Activated T-cell treated with anti-CD3 and anti-CD28 coated beads, Interleukin-2, amount 50 U/mL, for 48 hours (primary cell): ENCODE measurements at places on chromosomes 5 and 9.

DNA sequence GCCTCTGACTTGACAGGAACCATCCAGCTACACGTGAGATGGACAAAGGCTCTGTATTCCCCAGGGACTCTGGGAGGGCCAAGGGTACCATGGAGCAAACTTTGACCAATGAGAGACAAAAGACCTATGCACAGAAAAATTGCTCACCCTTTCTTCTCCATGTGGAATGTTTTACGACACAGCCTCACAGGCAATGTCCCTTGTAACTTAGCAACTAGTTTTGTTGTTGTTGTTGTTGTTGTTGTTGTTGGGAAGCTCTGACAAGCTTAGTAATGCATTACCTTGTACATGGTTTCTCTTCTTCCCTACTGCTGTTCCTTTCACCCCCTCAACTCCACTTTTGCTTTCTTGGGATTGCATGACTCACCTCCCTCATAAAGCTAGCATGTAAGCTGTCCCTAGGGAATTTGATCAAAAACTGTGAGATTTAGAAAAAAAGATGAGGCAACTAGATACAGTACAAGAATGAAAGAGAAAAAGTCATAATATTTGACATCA lies 550.9 kb downstream of the RAB3C start:
- no peak for DNase-seq

DNA sequence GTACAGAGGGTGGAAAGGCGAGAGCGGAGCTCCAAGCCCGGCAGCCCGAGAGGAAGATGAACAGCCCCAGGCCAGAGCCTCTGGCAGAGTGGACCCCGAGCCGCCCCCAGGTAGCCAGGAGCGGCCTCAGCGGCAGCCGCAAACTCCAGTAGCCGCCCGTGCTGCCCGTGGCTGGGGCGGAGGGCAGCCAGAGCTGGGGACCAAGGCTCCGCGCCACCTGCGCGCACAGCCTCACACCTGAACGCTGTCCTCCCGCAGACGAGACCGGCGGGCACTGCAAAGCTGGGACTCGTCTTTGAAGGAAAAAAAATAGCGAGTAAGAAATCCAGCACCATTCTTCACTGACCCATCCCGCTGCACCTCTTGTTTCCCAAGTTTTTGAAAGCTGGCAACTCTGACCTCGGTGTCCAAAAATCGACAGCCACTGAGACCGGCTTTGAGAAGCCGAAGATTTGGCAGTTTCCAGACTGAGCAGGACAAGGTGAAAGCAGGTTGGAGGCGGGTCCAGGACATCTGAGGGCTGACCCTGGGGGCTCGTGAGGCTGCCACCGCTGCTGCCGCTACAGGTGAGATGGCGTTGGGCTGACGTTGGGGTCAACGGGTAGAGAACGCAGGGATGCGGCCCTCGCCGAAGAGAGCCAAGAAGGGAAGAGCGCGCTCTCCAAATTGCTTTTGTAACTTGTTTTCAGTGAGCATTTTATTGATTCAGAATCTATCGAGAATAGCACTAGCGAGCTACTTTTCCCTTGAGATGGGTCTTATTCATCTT lies at the start of gene PTGER4:
TSS of gene PTGER4 (plus strand) at position 3 of the 769 bp plus-strand sequence. CDS start 1,079 bp downstream, outside the sequence.
- no peak for DNase-seq

GRCh38 chr5:1824903-1825841 lies 24.0 kb downstream of the NDUFS6 start:
- no peak for DNase-seq

DNA sequence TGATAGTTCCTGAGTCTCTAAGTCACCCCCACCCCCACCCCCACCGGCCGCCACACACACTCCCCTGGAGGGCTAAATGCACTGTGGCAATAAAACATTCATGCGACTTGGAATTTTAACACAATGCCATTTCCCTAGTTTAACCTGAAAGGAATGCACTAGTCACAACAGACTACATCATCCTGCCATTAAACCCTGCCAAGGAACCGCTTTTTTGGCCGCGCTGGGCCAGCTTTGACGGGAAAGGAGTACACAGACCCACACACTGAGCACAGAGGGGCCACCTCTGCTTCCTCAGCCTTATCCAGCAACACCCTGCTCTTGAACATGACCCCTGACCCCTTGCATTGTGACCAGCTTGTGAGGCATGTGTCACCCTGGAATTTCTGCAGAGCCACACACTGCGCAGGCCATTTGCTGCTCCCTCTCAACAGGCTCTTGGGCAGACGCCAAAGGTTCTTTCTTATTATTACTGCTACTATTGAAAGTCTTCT lies 165.3 kb downstream of the BNC2 start:
- DNase-seq = no peak

DNA sequence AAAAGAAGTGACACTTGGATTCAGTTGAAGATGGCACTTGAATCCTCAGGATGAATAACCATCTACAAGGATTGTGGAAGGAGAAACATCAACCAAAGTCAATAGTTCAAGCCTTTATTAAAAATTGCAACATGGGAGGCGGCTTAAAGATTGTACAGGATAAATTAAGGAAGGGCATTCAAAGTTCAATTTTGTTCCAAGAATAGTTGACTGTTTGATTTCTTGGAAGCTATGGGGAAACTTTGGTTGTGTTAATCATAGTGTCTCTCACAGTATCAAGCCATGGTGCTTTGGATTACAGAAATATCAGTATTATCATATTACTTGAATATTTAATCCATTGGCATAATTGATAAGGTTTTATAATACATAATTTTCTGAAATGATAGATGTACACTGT lies 1844.3 kb downstream of the MAT2B start:
- no peak for DNase-seq

- DNase-seq = no peak
These were observed 120.6 kb downstream of the TTLL11 start for GRCh38 chr9:121972501-121972981.

- no peak for DNase-seq
These were observed 55.6 kb downstream of the EHMT1 start for GRCh38 chr9:137674307-137674975.

- DNase-seq = peak; percentile 52
These were observed 1.0 kb downstream of the SET start for GRCh38 chr9:128689820-128690683.

DNA sequence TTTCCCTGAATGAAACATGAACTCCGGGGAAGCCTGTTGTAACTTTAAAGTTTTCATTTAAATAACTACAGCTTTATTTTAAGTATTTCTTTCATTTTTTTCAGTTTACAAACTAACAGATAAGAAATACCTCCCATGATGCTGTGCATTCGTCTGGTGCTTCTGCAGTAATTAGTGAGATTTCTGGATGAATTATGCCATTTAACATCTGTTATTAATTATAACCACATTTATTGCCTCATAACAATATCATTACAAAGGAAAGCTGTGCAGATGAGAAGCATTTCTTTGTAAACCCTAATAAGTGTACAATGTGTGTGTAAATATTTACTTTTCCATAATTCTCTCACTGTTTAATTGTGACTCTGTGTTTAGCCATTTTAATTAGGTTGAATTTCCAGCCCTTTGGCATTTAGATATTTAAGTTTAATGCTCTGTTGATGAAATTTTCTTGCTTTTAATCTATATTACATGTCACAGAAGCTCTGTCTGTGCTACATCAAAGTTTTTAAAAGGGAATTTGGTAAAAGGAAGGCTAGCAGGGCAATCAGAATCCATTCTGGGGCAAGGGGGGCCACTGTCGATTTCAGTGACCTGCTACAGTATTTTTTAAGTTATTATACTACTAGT lies 418.0 kb downstream of the SPATA31D1 start:
- no peak for DNase-seq

DNA sequence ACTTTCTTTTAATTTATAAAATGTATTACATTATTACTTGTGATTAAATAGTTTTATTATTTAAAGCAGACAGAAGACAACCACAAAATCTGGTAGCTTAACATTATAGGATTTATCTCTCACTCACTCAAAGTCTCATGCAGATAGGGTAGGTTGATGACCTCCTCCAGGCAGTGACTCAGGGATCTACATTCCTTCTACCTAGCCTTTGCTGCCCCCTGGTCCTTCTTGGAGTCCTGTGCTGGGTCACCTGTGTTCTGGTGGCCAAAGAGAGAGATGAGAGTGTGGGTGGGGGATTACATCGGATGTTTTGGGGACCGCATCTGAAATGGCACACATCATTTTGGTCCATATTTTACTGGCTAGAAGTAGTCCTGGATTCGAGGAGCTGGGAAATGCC lies 95.7 kb upstream of the CTSL start:
- DNase-seq = no peak

DNA sequence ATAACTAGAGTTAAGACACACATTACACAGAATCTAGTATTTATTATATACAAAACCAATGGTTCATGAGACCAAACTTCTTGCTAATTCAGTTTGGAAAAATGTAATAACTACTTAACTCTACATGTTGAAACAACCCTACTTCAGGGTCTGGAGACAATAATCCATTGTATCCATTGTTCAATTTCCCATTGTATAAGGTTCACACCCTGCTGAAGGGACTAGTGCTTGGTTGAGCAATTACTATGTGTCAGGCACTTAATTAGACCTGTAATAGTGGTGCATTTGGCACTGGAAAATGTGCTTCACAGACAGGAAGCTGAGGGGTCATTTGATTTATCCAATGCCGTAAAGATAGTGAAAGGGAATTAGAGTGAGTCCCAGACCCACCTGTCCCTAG lies 114.3 kb upstream of the PAPPA start:
- DNase-seq = no peak

GRCh38 chr5:17067657-17068392 lies 131.7 kb upstream of the MYO10 start:
- DNase-seq = no peak

GRCh38 chr9:29456940-29457339 lies 1883.7 kb upstream of the C9orf72 start:
- no peak for DNase-seq

GRCh38 chr5:140246378-140247122 lies 56.4 kb downstream of the PFDN1 start:
- no peak for DNase-seq

- DNase-seq = no peak
These were observed 16.9 kb upstream of the COL5A1 start for GRCh38 chr9:134624621-134625181.

- DNase-seq = no peak
These were observed 8.0 kb downstream of the PDGFRB start for GRCh38 chr5:150147670-150148069.

GRCh38 chr5:95704150-95704549 lies 21.4 kb upstream of the SPATA9 start:
- DNase-seq = no peak

GRCh38 chr5:160348080-160348479 lies 22.3 kb downstream of the C1QTNF2 start:
- DNase-seq = no peak

DNA sequence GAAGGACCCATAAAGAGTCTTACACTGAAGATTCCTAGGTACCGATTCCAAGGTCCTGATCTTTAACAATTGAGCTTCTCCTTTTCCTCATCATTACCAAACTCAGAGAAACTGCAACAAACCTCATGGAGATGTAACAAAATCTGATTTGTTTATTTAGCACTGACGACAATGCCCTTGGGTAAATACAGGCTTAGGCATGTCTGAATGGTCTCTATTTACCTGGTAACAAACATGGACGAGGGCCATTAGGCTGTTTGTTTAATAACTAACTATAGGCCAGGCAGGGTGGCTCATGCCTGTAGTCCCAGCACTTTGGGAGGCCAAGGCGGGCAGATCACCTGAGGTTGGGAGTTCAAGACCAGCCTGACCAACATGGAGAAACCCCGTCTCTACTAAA lies 333.3 kb downstream of the AGTPBP1 start:
- DNase-seq = no peak

DNA sequence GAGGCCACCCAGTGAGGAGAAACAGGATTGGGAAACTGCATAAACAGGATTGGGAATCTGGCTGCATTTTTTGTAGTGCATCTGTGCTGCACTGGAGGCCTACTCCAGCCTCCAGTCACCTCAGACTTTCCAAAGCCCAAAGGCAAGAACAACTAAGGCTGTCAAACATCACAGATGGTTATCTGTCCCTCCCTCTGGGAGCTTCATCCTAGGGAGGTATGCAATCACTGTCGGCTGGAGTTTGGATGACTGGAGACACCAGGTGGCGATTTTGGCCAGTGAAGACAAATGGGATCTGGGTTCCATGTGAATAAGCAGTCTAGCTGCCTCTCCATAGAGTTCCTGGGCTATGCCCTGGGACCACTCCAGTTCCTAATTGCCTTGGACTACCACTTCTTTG lies 9.3 kb upstream of the SPINK13 start:
- no peak for DNase-seq

DNA sequence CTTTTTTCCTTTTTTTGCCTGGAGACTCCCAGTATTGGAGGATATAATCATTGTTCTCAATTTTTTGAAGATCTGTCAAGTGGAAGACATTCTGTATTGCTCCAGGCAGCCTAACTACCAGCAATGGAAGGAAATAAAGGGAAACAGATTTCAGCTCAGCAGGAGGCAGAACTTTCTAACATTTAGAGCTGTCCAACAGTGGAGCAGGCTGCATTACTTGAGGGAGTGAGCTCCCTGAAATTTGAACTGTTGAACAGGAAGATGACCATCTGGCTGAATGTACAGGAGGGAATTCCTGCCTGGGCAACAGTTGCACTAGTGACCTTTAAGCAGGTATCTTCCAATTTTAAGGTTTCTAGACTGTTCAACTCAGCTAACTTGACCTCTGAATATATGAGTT lies 1.1 kb upstream of the GAPVD1 start:
- DNase-seq = no peak

DNA sequence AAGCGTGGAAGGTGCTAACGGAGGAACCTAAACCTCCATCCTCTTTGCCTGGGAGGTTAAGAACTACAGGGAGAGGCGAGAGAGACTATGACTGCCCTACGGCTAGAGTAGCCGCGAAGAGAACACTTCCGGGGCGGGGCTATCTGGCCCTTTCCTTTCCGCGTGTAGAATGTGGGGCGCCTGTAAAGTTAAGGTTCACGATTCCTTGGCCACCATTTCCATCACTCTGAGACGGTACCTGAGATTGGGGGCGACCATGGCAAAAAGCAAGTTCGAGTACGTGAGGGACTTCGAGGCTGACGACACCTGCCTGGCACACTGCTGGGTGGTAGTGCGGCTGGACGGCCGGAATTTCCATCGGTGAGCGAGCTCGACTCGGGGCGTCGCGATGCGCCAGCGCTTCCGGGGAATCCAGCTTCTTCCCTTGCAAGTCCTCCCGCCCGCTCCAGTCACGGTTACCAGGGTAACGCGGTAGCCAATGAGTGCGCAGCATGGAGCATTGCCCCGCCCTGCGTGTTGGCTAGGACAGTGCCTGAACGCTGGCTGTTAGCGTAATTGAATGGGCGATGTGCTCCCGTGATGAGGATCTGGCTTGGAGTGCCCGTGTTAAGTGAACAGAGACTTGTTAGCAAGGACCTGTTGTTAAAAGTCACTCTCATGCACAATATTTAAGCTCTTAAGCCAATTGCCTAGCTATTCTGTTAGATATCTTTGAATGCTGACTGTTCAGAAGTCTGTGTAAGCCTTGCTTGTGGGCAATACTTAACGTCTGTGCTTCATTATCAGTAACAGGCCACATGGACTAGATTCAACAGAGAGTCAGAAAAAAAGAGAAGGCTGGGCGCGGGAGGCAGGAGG lies at the start of gene THG1L:
TSS of gene THG1L (plus strand) at position 149 of the 858 bp plus-strand sequence. CDS start at position 170, 21 bp downstream.
- peak; percentile 100 for DNase-seq
